ENCODE measurements at places on chromosomes 1 and 21. TPM values are rescaled to one million over a fixed set of nuclear protein-coding genes. Genes with fewer than 3 reads are reported as not detected.
A peak's percentile ranks its signal among the peaks of the same experiment; 100 is the strongest.

- H3K36me3 ChIP-seq: no peaks in the 10 kb centered on the region
- no peak overlapping the region for H3K4me3 ChIP-seq
- no peaks in the 10 kb centered on the region for H3K27me3 ChIP-seq
- no peak overlapping the region for H3K27ac ChIP-seq
- no peak for DNase-seq
- H3K4me1 ChIP-seq: no peaks in the 10 kb centered on the region
Observed at GRCh38 chr1:178716111-178716510, 8.9 kb upstream of the RALGPS2 start.

- peak; percentile 59 for DNase-seq
- H3K27me3 ChIP-seq: no peaks in the 10 kb centered on the region
- no peaks in the 10 kb centered on the region for H3K36me3 ChIP-seq
- H3K4me1 ChIP-seq: peaks cover 24% of the 10 kb centered on the region
- H3K4me3 ChIP-seq: no peak overlapping the region
- H3K27ac ChIP-seq: peak overlapping the region; percentile 72
Observed at GRCh38 chr1:173113015-173113741, 62.4 kb upstream of the TNFSF18 start.

GRCh38 chr1:12183095-12183794 lies 16.5 kb downstream of the TNFRSF1B start:
- H3K4me1 ChIP-seq: no peaks in the 10 kb centered on the region
- no peak overlapping the region for H3K4me3 ChIP-seq
- no peaks in the 10 kb centered on the region for H3K36me3 ChIP-seq
- no peak for DNase-seq
- no peak overlapping the region for H3K27ac ChIP-seq

GRCh38 chr1:225891229-225891972 lies 2.5 kb upstream of the LEFTY1 start:
- H3K27ac ChIP-seq: no peak overlapping the region
- peaks cover 2% of the 10 kb centered on the region for H3K4me1 ChIP-seq
- no peaks in the 10 kb centered on the region for H3K36me3 ChIP-seq

- no peaks in the 10 kb centered on the region for H3K36me3 ChIP-seq
- H3K27ac ChIP-seq: no peak overlapping the region
- DNase-seq: no peak
- no peak overlapping the region for H3K4me3 ChIP-seq
- no peaks in the 10 kb centered on the region for H3K4me1 ChIP-seq
- peaks cover 3% of the 10 kb centered on the region for H3K27me3 ChIP-seq
Observed at GRCh38 chr1:15113146-15113545, 40.4 kb upstream of the TMEM51 start.

DNA sequence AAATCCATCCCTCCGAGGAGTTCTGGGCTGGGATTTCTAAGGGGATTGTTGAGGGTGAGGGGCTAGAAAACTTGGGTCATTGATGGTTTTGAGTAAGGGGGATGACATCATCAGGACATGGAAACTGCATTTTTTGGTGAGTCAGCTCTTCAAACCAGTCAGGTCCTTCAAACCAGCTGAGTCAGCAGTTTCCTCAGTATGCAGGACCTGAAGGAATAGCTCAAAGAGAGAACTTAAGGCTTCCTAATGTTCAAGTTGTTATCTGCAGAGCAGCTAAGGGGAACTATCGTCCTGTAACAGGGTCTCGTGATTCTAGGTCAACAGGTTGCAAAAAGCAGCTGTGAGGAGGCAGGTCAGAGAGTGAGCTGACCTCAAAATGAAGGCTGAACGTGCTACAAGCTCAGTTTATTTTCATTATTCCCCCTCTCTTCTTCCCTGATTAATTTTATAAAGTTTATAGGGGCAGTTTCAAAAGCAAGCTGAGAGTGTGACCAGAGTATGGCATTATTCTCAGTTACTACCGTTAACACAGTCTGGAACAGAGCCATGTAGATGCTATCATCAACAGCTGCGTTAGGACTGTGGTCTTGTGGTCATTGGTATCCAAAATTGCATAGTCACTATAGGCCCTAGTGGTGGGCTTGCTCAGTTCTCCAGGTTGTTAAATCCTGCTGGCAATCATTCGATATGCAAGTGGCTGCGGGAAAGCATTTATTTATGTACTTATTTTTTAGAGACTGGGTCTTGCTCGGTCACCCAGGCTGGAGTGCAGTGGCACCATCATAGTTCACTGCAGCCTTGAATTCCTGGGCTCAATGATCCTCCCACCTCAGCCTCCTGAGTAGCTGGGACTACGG lies 10.7 kb upstream of the SDC3 start:
- DNase-seq: peak; percentile 28
- H3K4me3 ChIP-seq: no peak overlapping the region
- peaks cover 2% of the 10 kb centered on the region for H3K4me1 ChIP-seq
- H3K27ac ChIP-seq: no peak overlapping the region
- H3K36me3 ChIP-seq: no peaks in the 10 kb centered on the region

- no peaks in the 10 kb centered on the region for H3K36me3 ChIP-seq
- peaks cover 12% of the 10 kb centered on the region for H3K27me3 ChIP-seq
- no peak for DNase-seq
- H3K4me3 ChIP-seq: peak overlapping the region; percentile 36
Observed at GRCh38 chr1:227437495-227438008, 119.3 kb upstream of the CDC42BPA start.

- no peaks in the 10 kb centered on the region for H3K36me3 ChIP-seq
- DNase-seq: no peak
- H3K27ac ChIP-seq: no peak overlapping the region
- no peak overlapping the region for H3K4me3 ChIP-seq
- H3K27me3 ChIP-seq: no peaks in the 10 kb centered on the region
Observed at GRCh38 chr1:245079021-245079609, 75.7 kb upstream of the KIF26B start.

GRCh38 chr1:185601189-185601588 lies 133.0 kb upstream of the HMCN1 start:
- DNase-seq: no peak
- H3K4me3 ChIP-seq: no peak overlapping the region
- H3K4me1 ChIP-seq: no peaks in the 10 kb centered on the region
- no peaks in the 10 kb centered on the region for H3K36me3 ChIP-seq
- no peaks in the 10 kb centered on the region for H3K27me3 ChIP-seq
- H3K27ac ChIP-seq: no peak overlapping the region

DNA sequence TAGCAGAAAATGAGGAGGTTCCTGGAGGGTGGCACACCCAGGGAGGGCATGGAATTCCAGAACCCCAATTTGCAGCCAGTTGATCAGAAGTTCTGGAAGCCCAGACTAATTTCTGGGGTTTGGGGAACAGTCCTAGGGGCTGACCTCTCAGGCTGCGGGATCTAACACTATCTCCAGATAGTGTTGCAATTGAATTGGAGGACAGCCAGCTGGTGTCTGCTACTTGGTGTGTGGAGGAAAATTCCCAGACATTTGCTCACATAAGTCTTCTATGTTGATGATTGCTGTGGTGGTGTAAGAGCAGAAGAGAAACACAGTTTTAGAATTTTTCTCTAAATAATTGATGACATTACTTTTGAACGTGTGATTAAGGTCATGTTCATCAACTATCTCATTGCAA lies 154.3 kb upstream of the RNPC3 start:
- DNase-seq: no peak
- no peaks in the 10 kb centered on the region for H3K27me3 ChIP-seq
- H3K36me3 ChIP-seq: no peaks in the 10 kb centered on the region
- H3K4me3 ChIP-seq: no peak overlapping the region
- no peaks in the 10 kb centered on the region for H3K4me1 ChIP-seq

Gene SLC37A1
- 4.1 TPM for polyA plus RNA-seq

DNA sequence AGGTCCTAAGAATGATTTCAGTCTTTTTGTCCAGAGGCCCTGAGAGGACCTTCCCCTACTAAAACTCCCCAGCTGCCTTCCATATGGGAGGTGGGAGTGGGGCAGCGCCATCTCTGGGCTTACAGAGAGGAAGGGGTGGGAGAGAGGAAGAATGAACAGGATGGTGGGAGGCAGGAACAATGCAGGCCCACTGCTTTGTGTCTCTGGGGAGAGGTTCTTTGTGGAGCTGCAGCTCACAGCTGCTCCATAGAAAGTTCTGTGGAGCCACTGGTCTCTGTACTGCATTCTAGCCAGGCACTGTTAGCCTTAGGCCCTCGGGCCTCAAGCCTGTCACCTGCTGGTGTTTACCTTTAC lies 43.6 kb upstream of the A3GALT2 start:
- H3K27ac ChIP-seq: no peak overlapping the region
- H3K36me3 ChIP-seq: peaks cover 40% of the 10 kb centered on the region
- H3K27me3 ChIP-seq: no peaks in the 10 kb centered on the region
- peaks cover 17% of the 10 kb centered on the region for H3K4me1 ChIP-seq
- no peak overlapping the region for H3K4me3 ChIP-seq

Gene GJA5
- polyA plus RNA-seq: 44.0 TPM

Measured in keratinocyte (primary cell).